Uterus (tissue), 4 donors: ENCODE measurements at places on chromosomes 7 and 10.

DNA sequence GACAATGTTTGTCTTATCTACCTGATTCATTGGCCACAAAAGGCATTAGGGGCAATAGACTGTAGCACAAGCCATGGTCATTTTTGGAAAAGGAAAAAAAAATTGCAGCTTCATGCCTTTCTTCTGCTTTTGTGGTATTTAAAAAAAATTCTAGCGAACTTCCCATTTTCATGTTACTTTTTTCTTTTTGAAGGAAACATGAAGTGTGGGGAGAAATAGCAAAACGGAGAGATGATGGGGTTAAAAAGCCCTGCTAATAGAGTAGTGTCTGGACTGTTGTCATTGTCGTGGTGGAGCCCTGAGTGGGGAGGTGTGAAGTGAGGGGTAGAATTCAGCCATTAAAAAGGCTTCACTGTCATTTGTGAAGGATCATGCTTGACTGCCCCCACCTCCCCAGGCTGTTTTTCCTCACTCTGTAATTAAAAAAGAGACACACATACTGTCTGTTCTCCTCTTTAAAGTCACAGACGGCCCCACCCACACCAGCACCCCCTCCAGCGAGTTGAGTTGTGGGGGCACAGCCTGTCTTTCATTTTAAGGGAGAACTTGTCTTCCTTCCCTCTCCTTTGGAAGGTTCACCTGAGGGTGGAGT, 272.4 kb downstream of the CREB5 start:
- H3K4me1 ChIP-seq, result no peaks in the 10 kb centered on the region
- H3K4me3 ChIP-seq, result no peak overlapping the region
- H3K36me3 ChIP-seq, result no peaks in the 10 kb centered on the region
- no peak for DNase-seq
- peak overlapping the region; percentile 91 for H3K27ac ChIP-seq

DNA sequence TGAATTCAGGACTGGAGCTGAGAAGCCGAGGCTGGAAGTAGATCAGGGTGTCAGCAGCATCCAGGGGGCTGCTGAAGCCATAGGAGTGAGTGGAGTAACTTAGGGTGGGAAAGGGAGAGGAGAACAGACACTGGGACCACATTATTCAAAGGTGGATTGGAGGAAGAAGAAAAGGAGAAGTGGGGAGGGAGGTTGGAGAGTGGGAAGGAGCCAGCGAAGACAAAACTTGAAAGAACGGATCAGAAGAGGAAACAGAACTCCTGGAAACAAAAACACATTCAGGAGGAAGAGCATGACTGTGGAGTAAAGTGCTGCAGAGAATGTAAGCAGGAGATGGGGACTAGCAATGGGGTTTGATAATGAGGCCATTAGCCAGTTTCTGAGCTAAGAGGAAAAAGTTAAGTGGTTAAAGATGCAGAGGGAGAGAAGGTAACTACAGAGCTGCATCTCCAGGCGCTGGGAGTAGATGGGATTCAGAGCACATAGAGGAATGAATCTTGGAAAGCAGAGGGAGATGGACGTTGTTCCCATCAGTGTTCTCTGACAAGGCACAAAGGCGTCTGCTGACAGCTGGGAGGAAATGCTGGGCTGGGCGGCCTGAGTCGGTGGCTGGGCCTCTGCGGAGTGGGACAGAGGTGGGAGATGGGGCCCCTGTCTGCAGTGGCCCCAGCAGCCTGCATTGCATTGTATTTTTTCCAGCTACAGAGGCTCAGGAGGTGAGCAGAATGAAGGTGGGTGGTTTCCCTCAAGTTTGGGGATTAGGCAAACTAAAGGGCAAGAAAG, 63.1 kb upstream of the LEP start:
- H3K27ac ChIP-seq, result no peak overlapping the region
- H3K27me3 ChIP-seq, result no peaks in the 10 kb centered on the region
- DNase-seq, result no peak
- no peaks in the 10 kb centered on the region for H3K36me3 ChIP-seq
- H3K4me1 ChIP-seq, result no peaks in the 10 kb centered on the region
- no peak overlapping the region for H3K4me3 ChIP-seq

- no peaks in the 10 kb centered on the region for H3K36me3 ChIP-seq
- H3K4me3 ChIP-seq, result no peak overlapping the region
- peak; percentile 73 for DNase-seq
- H3K27me3 ChIP-seq, result no peaks in the 10 kb centered on the region
- peak overlapping the region; percentile 59 for H3K27ac ChIP-seq
Observed at GRCh38 chr10:89518876-89519842, 16.2 kb downstream of the SLC16A12 start.

- DNase-seq, result no peak
- no peak overlapping the region for H3K4me3 ChIP-seq
- H3K27ac ChIP-seq, result no peak overlapping the region
- no peaks in the 10 kb centered on the region for H3K27me3 ChIP-seq
- H3K36me3 ChIP-seq, result no peaks in the 10 kb centered on the region
Observed at GRCh38 chr7:122487131-122487530, 182.6 kb upstream of the FEZF1 start.

DNA sequence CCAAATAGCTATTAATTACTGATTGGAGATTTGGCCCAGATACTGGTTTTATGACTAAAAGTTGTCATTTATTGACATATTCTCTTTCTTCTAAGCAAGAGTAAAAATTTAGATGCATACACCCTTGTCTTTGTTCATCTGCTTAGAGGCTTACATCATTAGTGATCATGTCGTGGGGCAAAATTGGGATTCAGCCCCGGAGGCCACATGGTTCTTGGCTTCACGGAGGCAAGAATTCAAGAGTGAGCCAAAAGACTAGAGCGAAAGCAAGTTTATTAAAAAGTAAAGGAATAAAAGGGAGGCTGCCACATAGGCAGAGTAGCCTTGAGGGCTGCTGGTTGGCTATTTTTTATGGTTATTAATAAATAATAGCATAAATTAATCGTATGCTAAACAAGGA, 41.1 kb downstream of the MINPP1 start:
- no peak overlapping the region for H3K4me3 ChIP-seq
- DNase-seq, result no peak
- no peaks in the 10 kb centered on the region for H3K36me3 ChIP-seq
- H3K4me1 ChIP-seq, result no peaks in the 10 kb centered on the region
- no peaks in the 10 kb centered on the region for H3K27me3 ChIP-seq

- no peak overlapping the region for H3K4me3 ChIP-seq
- no peaks in the 10 kb centered on the region for H3K27me3 ChIP-seq
- H3K4me1 ChIP-seq, result peaks cover 12% of the 10 kb centered on the region
- DNase-seq, result peak; percentile 80
Observed at GRCh38 chr7:50497968-50498367, 47.8 kb upstream of the FIGNL1 start.

DNA sequence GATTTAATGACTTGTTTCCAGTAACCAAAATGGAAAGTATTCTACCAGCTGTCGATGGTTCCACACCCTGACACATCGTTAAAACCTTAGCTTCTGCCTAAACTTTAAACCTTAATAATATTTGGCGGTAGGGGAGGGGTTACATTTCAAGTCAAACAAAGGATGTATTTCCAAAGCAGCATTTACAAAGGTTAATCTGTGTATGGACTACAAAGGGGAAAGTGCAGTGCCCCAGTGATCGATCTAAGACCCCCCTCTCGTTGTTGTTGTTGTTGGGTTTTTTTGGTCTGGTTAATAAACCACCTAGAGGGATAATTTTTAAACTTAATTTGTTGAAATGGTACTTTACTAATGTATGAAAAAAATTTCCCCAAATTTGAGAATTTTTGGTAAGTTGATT, 1.1 kb upstream of the STEAP2 start:
- H3K4me1 ChIP-seq, result no peaks in the 10 kb centered on the region
- H3K27me3 ChIP-seq, result no peaks in the 10 kb centered on the region
- no peaks in the 10 kb centered on the region for H3K36me3 ChIP-seq
- no peak for DNase-seq
- H3K4me3 ChIP-seq, result peak overlapping the region; percentile 92

- no peaks in the 10 kb centered on the region for H3K27me3 ChIP-seq
- peak overlapping the region; percentile 82 for H3K27ac ChIP-seq
- peak; percentile 54 for DNase-seq
- H3K4me3 ChIP-seq, result no peak overlapping the region
- no peaks in the 10 kb centered on the region for H3K4me1 ChIP-seq
Observed at GRCh38 chr10:5618829-5619228, 47.6 kb downstream of the ASB13 start.

DNA sequence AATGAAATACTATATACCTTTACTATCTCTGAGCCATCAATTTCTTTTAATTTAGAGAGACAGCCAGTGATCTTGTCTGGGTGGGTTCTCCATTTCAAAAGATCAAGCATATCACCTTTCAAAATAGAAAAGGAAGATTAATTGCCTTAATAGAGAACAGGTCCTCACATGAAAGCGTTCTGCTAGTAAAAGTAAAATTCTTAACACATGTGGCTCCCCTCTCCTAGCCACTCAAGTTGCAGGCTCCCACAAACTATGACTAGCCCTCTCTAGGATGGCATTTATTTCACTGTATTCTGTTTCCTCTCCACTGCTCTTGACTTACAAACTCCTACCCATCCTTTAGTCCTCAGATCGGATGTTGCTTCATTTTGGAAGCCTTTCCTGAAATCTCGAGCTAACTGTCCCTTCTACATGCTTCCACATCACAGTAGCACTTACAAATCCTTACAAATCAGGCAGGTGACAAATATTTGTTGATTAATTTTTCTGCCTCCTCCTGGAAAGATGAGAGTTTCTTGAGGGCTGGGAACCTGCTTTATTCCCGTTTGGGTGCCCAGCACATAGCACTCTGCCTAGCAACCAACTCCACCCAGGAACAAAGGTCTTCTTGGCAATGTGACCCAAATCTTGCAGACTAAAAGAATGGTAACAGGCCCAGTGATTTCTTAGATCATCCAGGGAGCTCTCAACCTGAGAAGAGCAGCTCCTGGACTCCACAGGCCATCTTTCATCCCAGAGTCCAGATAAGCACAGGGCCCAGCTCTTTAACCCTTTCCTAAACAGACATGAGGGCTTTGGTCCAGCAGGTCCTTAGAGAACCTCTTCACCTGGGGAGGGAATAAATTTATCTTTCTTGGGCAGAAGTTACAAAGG, 310.4 kb upstream of the IMMP2L start:
- no peak for DNase-seq
- no peak overlapping the region for H3K4me3 ChIP-seq
- H3K4me1 ChIP-seq, result no peaks in the 10 kb centered on the region
- H3K36me3 ChIP-seq, result no peaks in the 10 kb centered on the region
- H3K27me3 ChIP-seq, result no peaks in the 10 kb centered on the region
- H3K27ac ChIP-seq, result no peak overlapping the region

DNA sequence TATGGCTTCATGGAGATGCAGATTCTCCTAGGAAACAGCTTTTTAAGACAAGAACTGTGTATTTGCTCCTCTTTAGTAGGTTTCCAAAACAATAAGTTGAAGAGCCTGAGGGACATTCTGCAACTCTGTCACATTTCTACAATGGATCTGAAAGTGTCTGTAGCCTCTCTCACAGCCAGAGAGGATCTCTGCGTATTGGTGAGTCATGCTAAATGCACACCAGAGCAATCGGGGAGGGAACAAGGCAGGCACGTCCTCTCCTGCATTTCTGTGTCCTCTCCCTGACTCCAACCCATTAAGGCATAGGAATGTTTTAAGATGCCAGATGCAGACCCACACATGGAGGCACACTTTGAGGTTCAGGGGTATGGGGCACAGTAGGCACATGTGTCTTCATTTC, 1126.4 kb upstream of the GHITM start:
- no peaks in the 10 kb centered on the region for H3K36me3 ChIP-seq
- no peak for DNase-seq
- no peak overlapping the region for H3K27ac ChIP-seq

DNA sequence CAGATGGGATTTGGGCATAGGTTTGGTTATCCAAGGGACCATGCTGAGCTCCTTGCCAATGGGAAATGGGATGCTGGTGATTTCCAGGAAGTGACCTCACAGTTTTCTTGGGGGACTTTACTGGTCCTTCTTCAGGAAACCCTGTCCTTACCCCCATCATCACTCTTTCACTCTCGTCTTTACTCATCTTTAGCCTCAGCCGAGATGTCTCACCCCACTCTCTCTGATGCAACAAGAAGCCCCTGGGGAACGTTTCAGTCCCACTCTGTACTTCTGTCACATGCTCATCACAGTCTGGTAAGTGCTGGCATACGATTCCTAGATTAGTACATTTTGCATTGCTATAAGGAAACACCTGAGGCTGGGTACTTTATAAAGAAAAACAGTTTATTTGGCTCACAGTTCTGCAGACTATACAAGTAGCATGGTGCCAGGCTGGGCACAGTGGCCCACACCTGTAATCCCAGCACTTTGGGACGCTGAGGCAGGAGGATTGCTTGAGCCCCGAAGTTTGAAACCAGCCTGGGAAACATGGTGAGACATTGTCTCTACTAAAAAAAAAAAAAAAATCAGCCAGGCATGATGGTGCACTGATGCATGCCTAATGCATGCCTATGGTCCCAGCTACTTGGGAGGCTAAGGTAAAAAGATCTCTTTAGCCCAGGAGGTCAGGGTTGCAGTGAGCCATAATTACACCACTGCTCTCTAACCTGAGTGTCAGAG, 63.5 kb upstream of the VKORC1L1 start:
- no peaks in the 10 kb centered on the region for H3K27me3 ChIP-seq
- H3K36me3 ChIP-seq, result no peaks in the 10 kb centered on the region
- H3K27ac ChIP-seq, result no peak overlapping the region
- DNase-seq, result no peak
- H3K4me3 ChIP-seq, result no peak overlapping the region

- H3K4me1 ChIP-seq, result peaks cover 5% of the 10 kb centered on the region
- no peak for DNase-seq
- no peaks in the 10 kb centered on the region for H3K36me3 ChIP-seq
- H3K27ac ChIP-seq, result no peak overlapping the region
- H3K4me3 ChIP-seq, result no peak overlapping the region
Observed at GRCh38 chr7:121369462-121369861, 26.6 kb downstream of the FAM3C start.
